ENCODE measurements at places on chromosomes 1 and 21.

GRCh38 chr1:188137221-188137620 lies 1308.5 kb downstream of the PLA2G4A start:
- DNase-seq, result no peak

- no peak for DNase-seq
Measured at GRCh38 chr1:188089461-188089860, 1260.7 kb downstream of the PLA2G4A start.

- DNase-seq, result no peak
Measured at GRCh38 chr1:11984121-11984520, 3.9 kb downstream of the MFN2 start.

DNA sequence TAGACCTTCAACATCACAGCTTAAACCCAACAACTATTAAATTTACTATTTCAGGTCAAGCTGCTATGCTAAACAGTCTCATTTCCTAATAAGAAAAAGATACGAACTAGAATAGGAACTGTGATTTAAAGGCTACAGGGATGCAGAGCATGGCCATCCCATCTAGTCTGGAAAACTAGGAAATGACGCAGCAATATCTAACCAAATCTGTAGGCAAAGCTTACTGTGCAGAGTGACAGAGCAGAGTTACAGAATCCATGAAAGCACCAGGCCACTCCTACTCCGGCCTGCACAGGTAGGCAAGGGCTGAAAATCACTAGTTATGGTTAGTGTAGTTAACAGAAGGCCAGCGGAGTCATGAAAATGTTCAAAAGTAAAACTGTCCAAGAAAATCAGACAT lies 2.1 kb downstream of the HLCS start:
- no peak for DNase-seq

DNA sequence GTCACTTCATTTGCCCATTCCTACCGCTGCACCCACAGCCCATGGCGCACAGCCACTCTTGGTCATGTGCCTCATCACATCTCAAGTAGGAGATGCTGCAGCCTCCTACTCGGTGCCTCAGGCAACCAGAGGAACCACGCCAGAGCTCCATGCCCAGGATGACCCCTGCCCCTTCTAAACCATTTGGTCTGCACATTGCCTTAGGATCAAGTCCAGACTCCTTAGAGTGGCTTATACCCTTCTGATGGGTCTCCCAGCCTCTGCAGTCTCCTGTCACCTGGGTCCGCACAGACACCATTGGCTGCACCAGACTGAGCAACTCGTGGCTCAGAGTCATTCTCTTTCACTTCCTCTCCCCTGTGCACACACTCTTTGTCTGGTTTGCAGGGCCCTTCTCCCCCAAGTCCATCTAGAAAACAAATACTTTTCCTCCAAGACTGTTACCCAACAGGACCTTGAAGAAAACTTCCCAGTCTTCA lies 2.2 kb upstream of the ADORA3 start:
- no peak for DNase-seq

GRCh38 chr21:29704719-29705118 lies 235.1 kb downstream of the GRIK1 start:
- no peak for DNase-seq

DNA sequence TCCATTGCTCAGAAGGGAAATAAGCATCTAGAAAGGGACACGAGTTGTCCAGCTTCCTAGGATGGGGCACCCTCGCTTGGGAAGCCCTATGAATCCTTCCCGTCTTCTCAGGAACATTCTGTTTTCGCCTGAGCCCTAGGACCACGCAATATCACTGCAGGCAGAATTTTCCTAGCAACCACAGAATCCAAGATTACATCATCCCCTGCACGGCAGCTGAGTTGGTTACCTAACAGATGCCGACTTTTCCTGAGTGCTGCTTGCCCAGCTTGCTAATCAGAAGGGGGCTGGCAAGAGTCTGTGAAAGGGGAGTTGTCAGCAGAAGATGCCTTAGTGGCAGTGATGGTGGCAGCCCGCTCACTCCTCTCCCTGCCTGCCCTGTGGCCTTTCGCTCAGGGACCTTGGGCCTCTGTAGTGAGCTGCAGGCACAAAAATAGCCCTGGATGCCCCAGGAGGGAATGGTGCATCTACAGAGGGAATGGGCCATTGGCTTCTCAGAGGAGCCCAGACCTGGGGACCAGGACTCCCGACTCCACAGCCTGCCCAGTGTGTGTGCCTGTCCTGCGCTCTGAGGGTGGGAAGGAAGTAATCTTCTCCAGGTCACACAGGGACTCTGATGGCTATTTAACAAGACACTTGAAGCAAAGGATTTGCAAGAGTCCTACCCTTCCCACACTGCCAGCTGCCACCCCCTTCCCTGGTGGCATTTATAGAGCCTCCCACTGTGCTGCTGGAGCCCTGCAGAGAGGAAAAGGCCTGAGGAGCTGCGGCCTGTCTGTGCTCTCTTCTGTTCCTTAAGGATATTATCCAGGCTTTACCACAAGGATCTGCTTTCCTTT lies 28.9 kb upstream of the CLSTN1 start:
- peak; percentile 94 for DNase-seq

DNA sequence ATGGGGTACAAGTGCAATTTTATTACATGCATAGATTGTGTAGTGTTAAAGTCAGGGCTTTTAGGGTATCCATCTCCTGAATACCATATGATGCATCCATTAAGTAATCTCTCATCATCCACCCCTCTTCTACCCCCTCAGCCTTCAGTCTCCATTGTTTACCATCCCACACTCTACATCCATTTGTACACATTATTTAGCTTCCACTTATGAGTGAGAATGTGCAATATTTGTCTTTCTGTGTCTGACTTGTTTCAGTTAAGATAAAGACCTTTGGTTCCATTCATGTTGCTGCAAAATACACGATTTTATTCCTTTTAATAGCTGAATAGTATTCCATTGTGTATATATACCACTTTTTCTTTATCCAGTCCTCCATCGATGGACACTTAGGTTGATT lies 222.5 kb upstream of the USP24 start:
- DNase-seq, result no peak

DNA sequence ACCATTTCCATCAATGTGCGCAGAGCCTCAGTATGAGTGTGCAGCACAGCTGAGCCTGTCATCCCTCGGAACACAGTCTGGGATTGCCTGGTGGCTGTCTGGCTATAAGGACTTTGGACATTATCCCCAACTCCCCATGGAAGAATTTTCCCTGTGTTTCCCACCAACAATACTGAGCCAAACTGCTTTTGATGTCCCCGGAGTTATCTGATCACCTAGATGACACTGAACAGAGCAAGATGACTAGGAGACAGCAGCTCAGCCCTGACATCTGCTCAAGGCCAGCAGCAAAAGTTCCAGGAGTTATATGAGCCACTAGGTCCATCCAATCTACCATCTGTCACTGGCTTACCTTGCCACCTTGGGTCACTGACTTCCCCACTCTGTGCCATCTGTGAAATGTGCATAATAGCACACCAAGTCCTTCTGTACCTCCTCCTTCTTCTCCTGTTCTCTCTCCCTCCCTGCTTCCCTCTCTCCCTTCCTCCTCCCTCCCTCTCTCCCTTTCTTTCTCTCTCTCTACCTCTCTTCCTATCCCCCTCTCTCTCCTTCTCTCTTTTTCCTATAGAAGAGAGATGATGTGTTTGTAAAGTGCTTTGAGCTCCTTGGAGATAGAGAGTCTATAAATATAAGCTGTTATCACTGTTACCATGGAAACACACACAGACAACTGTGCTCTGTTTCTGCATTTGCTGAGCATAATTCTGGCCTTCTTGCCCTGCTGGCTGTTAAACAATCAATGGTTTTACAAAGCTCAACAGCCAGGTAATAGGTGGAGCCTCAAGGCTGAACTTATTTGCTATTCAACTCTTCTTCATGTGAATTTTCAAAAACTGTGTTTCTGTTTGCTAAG lies 19.7 kb upstream of the ATP1B1 start:
- peak; percentile 96 for DNase-seq

DNA sequence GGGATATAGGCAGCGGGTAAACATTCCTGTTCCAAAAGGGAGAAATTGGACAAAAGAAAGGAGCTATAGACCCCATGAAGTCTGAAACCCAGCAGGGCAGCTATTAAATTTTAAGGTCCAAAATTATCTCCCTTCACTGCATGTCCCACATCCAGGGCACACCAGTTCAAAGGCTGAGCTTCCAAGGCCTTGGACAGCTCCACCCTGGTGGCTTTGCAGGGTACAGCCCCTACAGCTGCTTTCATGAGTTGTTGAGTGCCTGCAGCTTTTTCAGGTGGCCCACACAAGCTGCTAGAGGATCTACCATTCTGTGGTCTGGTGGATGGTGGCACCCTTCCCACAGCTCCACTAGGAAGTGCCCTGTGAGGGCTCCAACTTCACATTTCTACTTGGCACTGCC lies 662.5 kb upstream of the PKN2 start:
- no peak for DNase-seq

GRCh38 chr1:223748405-223748772 lies 36.0 kb downstream of the CAPN2 start:
- no peak for DNase-seq

DNA sequence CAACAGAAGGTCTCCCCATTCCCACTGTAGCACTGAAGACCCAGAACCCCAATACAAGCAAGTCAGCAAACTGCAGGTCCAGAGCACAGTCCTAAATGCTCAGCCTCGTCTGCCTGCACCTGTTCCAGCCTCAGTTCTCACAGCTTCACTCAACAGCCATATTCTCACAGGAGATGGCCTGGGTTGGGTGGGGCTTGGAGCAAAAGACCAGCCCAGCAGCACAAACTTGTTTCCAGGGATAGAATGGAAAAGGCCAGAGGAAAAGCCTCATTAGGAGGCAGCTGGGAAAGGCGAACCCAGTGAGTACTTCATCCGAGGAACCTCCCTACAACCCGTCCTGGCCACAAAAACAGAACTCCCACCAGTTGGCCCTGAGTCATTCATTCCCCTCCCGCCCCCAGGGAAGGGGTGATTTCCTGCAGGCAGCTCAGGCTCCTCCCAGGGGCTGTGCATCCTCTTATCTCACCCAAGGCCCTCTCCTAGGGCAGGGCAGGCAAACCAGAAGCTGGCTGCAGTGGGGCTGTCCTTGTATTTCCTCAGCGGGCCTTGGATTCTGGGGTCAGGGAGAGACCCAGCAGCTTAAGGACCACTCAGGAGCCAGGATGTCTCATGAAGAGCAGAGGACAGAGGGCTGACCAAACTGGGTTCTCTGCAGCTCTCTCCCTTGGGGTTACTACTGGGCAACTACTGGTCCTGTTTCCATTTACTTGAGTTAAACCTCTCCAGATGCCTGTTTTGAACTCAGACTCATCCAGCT lies 7.4 kb upstream of the MPL start:
- DNase-seq, result no peak

GRCh38 chr1:87329051-87329525 lies 408 bp downstream of the LMO4 start:
- peak; percentile 40 for DNase-seq

DNA sequence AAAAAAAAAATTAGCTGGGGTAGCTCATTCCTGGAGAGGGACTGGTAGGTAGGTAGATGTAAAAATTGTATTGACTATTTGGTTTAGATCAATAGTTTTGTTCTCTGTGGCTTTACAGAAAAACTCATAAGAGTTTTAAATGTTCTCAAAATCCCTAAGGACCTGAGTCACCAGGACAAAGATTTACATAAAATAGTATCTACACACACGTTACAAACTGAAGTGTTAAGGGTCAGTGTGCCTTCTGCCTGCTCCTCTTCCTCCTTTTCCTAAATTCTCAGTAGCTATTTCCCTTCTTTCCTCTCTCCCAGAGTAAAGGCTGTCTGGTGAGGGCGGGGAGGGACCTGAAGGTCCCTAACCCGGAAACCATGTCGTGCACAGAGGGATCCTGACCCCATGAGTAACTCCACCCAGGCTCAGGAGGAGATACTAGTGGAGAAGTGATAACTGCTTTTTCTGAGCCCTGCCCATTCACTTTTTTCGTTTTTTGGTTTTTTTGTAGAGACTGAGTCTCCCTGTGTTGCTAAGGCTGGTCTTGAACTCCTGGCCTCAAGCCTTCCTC lies 8.1 kb downstream of the PLEKHM2 start:
- no peak for DNase-seq

GRCh38 chr1:232891656-232892317 lies 58.6 kb upstream of the NTPCR start:
- DNase-seq, result no peak

- no peak for DNase-seq
Measured at GRCh38 chr1:239731082-239731748, 344.8 kb downstream of the CHRM3 start.

DNA sequence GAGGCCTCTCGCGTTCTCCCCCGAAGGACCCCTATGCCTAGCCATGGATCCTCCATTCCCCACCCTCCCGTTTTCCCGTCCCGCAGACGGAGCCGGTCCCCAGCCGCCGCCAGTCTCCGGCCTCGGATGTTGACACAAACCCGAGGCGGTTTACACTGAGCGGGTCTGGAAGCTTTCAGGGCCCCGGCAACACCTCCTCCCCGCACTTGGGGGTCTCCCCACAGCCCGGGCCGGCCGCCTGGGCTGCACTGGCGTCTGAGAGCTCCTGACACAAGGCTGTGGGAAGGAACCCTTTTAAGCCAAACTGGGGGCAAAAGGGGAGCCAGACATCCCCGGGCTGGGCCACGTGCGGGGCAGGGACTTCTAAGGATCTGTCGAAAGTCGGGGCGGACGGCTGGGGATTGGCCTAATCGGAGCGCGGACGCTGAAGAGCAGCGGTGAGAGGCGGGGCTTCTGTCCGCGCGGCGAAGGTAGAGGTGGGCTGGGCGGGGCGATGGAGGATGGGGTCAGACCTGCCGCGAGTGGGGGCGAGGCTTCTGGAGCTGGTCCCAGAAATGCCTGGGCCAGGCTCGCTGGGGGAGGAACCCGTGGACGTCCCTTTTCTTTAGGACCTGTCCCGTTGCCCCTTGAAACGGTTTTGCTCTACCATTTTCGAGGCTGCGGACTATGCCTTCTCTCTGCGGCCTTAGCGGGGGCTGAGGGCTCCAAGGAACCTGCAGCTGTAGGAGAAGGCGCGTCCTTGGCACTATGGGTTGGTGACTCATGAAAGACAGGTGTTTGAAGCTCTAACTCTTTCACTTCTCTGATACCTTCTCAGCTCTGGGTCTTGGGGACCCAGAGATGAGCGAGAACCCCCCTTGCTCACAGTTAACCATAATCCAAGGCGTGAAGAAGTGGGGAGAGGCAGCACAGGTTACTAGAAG lies 1.2 kb upstream of the HPCAL4 start:
- peak; percentile 36 for DNase-seq

GRCh38 chr1:33341190-33341589 lies 20.3 kb upstream of the A3GALT2 start:
- no peak for DNase-seq
